ENCODE measurements at places on chromosomes 1 and 21.

GRCh38 chr1:222233444-222234158 is 314.3 kb downstream of the HHIPL2 start:
- no peak for DNase-seq

GRCh38 chr1:35505911-35506798 is 51.0 kb downstream of the KIAA0319L start:
- peak; percentile 43 for DNase-seq

DNA sequence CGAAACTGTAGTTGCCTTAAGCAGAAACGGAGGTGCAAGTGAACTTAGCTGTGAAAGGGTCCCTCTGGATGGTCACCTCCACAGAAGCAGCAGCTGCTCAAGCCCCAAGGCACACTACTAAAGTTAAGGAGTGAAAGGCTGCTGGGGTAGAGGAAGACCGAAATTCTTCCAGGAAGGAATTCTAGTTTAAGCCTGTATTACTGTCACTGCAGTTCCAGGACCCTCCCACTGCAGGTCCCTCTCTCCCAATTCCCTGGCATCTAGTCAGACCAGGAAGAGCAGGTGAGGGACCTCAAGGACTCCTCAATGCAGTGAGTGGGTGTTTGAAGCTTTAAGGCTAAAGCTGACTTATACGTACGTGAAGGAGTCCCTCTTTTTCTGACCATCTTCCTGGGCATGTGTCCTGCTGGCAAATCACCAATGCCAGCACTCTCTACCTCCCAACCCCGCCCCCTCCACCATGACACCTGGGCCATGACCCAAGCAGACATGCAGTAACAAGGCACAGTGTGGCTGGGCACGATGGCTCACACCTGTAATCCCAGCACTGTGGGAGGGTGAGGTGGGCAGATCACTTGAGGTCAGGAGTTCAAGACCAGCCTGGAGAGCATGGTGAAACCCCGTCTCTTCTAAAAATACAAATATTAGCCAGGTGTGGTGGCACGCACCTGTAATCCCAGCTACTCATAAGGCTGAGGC is 57.2 kb downstream of the TGFBR3 start:
- DNase-seq: no peak

DNA sequence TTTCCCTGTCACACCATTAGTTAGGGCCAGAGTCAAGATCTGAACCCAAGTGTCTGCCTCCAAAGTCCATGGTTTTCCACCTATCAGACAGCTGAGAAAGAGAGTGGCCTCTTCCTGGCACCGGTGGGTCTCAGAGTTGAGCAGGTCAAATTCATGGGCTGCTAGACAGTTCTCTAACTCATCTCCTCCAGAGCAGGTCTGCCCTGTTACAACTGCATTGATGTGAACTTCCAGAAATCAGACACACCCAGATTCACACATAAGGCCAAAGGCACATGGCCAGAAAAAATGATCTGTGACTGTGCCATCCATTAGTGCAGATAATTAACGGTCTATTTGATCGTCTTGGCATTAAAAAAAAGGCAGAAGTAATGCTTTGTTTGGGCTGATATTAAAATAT is 17.5 kb downstream of the SMIM12 start:
- no peak for DNase-seq

GRCh38 chr1:228471762-228472398 is 15.3 kb upstream of the RNF187 start:
- no peak for DNase-seq
